ENCODE measurements at places on chromosomes 16 and 17.
A peak's percentile ranks its signal among the peaks of the same experiment; 100 is the strongest.

DNA sequence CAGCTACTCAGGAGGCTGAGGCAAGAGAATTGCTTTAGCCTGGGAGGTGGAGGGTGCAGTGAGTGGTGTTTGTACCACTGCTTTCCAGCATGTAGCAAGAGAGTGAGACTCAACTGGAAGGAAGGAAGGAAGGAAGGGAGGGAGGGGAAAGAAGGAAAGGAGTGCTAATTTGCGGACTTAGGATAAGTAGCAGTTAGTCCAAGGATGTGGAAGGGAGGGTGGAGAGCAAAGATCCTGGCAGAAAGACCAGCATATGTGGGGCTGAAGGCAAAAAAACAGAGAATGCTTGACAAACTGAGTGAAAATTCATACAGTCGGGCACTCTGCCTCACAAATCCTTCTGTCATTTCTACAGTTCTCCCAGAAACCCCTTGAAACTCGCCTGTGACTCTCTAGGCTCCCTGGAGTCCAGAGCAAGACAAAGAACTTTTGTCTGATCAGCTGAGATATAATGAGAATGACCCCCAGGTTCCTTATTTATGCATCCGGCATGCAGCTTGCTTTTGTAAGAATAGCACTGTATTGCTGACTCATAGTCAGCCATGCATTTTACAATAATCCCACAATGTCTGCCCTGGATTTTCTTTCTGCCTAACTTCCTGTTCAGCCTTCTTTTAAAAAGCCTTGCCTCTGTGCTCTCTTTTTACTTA is 31.5 kb downstream of the CDK5RAP3 start:
- DNase-seq: peak; percentile 76

GRCh38 chr16:27308792-27309191 is 5.0 kb upstream of the IL4R start:
- no peak for DNase-seq

- DNase-seq: no peak
Measured at GRCh38 chr16:58563775-58564174, 48.5 kb downstream of the SETD6 start.

DNA sequence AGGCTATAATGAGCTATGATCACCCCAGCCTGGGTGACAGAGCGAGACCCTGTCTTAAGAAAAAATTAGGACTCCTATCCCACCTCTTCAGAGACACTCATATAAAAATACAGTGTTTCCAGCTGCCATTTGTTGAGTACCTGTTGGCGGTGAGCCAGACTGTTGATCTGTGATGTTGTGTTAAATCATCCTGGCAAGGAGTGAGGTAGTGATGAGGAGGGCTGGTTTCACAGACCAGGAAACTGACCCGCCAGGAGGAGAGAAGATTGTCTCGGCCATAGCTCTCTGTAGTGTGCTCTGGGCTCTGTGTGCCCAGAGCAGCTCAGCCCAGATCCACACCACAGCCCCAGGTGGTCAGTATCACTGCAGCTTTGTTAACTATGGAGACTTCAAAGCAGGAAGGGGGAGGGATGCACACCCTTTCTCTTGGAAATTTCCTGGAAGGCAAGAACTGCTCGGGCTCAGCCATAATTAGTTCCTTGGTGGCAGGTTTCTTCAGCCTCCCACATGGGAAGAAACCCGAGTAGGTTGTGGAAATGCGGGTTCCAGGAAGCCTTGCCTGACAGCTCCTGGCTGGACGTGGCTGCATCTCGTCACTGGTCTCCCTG is 343.0 kb downstream of the SNX29 start:
- no peak for DNase-seq

DNA sequence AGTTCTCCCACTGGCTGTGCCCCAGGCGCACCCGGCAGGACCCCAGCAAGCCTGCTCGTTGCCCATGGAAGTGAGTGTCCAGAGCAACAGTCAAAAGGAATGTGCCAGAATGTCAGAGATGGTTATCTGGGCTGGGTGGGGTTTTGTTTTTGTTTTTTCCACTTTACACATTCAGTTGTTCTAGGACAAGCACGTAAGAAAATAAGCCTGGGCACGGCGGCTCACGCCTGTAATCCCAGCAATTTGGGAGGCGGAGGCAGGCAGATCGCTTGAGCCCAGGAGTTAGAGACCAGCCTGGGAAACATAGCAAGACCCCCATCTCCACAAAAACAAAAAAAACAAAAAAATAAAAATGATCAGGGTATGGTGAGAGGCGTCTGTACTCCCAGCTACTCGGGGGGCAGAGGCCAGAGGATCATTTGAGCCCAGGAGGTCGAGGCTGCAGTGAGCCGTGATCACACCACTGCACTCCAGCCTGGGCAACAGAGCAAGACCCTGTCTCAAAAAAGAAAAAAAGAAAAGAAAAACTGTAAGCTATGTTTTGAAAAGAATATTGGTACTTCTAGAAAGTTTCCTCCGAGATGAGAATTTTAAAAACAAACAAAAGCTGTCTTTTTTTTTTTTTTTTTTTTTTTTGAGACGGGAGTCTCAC is 8.3 kb downstream of the NDUFAF8 start:
- DNase-seq: no peak

DNA sequence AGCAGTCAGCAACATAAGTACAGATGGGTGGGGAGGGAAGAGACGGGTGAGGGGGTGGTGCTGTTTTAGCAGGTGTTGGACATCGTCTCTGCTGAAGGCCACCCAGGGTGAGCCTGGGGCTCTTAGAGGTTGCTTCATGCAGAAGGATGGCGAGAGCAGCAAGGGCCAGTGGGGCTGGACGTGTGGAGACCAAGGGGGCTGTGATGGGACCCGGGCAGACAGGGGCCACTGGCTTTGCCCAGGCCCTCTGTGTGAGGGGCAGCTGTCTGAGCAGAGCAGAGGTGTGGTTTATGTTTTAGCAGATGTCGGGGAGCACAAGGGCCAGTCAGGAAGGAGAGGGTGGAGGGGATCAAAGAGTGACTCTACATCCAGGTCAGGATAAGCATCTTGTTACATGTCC is 4.8 kb downstream of the NARF start:
- no peak for DNase-seq

DNA sequence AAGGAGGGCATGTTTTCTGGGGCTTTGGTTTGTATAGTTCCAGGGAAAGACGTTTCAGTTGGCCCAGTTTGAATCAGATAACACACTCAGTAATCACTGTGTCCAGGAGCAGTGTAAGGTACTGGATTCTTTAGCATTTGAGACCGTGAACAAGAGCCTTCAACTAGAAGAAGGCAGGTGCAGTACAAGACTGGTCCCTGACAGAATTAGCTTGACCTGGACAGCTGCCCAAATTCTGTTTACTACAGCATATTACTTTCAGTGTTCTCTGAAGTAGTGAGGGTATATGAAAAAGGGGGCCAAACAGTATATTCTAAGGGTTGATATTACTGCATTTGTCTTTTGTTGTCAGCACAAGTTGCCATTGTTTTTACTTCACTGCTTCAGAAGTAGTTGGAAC is 81.3 kb downstream of the COX10 start:
- no peak for DNase-seq

All from SW480 (cell line).